GM10248 (cell line): ENCODE measurements at places on chromosomes 12 and 14.

GRCh38 chr14:69066396-69067171, 86.3 kb downstream of the DCAF5 start:
- no peak for DNase-seq

- DNase-seq: no peak
Observed at GRCh38 chr12:14558473-14558959, 9.2 kb downstream of the PLBD1 start.

GRCh38 chr12:8894378-8894777, 19.9 kb upstream of the PHC1 start:
- DNase-seq: no peak

- no peak for DNase-seq
Observed at GRCh38 chr12:31393004-31393550, 67.1 kb upstream of the SINHCAF start.

DNA sequence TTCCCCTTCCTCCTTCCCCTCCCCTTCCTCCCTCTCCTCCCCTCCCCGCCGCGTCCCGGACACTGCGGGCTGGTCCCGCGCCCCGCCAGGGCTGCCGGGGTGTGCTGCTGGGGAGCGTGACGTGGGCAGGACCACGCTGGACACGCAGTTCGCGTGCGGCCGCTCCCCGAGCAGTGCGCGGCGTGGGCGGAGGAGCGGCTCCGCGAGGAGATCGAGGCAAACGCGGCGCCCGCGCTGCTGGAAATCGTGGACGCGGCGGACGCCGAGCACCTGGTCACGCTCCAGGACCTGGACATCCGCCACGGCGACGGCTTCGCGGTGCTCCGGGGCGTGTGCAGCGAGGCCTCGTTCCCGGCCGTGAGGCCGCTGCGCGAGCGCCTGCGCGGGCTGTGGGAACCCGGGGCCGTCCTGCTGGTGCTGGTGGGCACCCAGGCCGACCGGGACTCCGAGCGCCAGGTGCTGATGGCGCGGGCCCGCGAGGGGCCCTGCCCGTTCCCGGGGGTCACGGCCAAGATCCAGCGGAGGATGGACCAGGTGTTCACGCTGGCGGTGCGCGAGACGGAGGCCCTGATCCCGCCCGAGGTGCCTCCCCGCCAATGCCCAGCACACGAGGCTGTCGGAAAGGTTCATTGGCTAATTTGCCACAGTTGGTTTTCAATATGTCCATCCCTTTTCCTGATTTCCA, 84.3 kb downstream of the TNFAIP2 start:
- no peak for DNase-seq

DNA sequence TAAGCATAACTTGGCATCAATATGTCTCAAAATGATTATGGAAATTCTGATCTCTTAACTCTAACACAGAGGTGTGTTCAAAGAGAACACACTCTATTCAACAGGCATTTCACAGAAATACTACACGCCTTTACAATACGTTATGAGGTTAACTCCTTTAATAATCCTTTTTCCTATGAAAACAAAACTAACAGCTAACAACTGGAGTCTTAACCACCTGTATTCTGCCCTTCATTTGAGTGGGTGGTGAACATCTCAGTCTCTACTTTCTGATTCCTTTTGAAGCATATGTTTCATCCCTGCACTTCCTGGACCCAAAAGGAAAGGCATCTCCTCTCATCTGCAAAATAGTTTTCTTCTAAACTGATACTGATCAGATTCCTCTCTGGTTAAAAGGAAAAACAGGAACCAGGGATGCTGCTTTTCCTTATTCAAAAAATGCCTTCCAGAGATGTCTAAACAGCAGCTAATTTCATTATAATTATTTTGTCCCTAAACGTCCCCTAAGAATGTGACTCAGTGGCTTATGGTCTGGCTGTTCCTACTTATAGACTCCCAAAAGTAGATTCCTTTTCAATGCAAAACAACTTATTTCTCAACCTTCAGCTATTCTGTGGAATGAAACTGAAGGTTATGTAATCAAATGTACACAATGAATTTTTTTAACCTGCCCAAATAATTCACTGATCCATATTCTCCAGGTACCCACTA, 24.1 kb downstream of the ITPR2 start:
- no peak for DNase-seq

- DNase-seq: no peak
Observed at GRCh38 chr14:19918553-19919264, 1.7 kb upstream of the OR4K5 start.

- DNase-seq: no peak
Observed at GRCh38 chr14:32977913-32978312, 39.2 kb downstream of the NPAS3 start.

DNA sequence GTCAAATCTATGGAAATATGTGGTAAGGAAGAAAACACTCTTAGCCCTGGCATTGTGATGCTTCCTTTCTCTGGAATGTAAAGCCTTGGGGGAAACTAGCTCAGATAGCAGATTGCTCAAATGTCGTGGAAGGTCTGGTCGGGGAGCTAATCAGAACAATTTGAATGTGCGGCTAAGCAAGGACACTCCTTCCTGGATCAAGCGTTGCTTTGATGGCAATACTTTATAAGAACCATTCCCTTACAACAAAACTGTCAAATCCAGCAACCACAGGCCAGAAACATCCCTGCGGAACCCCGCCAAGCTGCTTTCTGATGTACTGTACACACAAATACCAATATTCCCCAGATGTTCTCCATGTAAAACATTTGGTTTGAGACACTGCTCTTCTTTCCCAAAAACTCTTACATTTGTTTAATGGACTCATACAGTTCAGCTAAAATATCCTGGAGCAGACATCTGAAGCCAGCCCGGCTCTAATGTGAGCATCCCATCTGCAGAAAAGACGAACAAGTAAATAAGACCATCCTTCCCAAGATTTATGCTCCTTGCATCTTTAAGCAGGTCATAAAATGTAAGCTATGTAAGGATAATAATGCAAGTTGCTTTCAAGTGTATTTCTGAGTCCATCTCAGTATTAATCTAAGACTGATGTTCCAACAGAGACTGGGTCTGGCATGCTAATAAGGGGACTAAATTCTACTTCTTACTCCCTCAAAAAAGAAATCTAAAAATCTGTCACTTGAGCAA, 20.2 kb downstream of the NUAK1 start:
- DNase-seq: no peak

DNA sequence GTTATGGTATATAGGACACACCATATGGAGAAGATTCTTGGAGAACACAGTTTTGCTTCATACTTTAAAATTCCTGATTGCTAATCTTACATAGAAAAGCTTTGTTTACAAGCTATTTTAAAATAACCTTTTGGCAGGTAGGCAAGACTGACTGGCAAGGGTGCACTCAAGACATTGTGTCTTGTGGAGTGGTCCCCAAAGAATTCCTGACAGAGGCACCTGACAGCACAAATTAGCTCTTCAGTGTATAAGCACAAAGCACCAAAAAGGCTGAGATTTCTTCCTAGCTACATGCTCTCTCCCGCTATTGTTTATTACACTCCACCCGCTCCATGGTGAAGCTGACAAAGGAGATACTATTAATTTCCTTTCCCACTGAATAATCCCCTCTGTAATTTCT, 139.4 kb downstream of the MON2 start:
- no peak for DNase-seq

GRCh38 chr12:99111600-99111999, 466.5 kb downstream of the APAF1 start:
- no peak for DNase-seq

GRCh38 chr12:129844662-129845220, 59.1 kb downstream of the TMEM132D start:
- no peak for DNase-seq
